ENCODE measurements at places on chromosomes 7 and 10.

GRCh38 chr10:98425511-98426352 lies 10.8 kb upstream of the PYROXD2 start:
- no peak for DNase-seq

DNA sequence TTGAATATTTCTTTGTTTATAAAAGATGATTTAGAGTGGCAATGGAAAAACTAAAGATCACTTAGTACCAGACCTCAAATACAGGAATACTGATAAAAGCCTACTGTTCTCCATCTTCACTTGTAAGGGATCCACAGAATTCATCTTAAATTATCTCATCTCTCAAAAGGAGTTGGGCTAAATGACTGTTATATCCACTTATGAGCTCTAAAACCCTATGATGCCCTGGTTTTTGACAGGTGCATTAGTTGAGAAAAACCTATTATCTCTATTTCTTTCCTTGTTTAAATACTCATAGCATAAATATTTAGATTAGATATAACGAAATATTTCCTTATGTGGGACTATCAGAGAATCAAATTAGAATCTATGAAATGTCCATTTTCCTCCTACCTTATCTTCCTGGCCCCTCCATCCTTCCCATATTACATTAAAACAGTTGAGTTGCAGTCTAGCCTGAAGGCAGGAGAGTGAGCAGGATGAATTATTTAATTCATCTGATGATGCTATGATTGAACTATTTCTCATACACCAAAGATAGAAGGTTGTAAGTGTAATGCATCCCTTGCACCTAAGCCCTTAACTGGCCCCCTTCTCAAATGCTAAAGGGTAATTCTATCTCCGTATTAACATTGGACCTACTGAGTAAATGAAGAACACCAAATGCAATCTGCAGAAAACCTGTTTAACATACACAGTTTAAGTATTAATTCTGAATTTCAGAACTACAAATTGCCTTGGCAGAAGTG lies 29.7 kb downstream of the PPP3CB start:
- no peak for DNase-seq

- DNase-seq = peak; percentile 74
Observed at GRCh38 chr7:100130608-100131453, 4.1 kb downstream of the MBLAC1 start.

GRCh38 chr10:90642650-90643049 lies 215.2 kb downstream of the HTR7 start:
- no peak for DNase-seq

- no peak for DNase-seq
Observed at GRCh38 chr7:93973134-93973533, 31.0 kb downstream of the BET1 start.

GRCh38 chr10:113382691-113383090 lies 170.2 kb upstream of the HABP2 start:
- no peak for DNase-seq

DNA sequence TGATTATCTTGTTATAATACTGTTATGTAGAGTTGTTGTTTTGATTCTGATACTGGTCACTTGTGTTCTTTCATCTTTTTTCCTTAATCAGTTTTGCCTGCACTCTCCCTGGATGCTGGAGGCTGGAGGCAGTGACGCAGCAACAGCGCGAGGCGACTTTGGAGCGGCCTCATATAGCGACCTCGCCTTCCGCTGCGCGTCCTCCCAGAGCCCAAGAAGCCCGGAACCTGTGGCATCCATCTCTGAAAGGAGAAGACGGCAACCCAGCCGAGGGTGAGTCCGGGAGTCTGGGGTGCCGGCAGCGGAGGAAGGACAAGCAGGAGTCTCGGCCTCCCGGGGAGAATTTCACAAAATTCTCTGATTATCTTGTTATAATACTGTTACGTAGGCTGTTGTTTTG lies 161.2 kb downstream of the ZNF33B start:
- DNase-seq = no peak

DNA sequence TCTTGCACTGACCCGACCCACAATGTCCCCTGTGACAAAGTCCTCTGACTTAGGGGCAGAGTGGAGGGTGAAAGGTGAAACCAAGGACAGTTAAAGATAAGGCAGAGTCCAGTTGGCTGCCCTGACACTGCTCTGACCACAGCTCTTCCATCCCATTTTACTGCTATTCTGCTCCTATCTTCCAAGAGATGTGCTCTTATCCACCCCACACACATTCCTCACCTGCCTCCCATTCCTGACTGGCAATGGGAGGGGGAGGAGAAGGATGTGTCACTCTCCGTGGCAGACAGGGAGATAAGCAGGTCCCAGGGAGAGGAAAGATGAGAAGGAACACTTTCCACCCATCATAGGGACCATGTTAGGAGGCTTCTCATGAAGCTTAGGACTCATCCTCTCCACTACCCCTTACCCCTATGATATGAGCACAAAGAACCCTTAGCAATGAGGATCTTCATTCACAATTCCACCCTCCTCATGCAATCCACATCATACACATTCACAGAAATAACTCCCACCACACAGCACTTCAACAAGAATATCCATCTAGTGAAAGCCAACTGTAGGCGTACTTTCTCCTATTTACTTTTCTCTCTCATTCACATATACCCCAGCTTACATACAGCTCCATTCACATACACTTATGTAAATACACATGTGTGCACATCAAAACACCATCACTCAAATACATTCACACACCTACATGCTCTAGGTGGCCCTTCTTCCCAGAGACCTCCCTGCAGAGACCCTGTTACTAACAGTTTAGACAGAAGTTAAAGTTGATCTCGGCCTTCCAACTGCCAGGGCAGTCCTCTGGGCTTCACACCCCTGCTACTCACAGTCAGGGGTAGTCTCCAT lies 6.6 kb downstream of the SYNPO2L start:
- DNase-seq = no peak

DNA sequence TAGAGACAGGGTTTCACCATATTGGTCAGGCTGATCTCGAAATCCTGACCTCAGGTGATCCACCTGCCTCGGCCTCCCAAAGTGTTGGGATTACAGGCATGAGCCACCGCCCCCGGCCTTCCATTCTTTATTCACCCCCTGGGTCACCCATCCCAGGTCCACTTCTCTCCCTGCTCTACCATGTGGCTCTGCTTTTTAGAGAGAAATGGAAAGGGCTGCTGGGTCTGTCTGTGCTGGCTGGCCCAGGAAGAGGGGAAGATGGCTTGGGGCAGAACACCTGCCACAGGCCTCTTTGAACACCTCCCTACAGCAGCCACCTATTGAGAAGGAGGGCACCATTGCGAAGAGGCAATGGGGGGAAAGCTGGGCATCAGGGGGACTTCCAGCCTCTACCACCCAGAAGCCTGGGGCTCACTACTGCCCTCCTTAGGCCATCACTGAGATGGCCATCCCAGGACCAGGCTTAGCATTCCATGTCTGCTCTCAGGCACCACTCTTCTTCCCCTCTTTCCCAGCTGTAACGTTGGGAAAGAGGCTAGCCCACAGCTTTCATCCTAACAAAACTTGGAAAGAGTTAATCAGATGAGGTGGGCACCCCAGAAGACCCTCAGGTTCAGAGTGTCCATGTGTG lies 256.3 kb downstream of the GRID1 start:
- no peak for DNase-seq

DNA sequence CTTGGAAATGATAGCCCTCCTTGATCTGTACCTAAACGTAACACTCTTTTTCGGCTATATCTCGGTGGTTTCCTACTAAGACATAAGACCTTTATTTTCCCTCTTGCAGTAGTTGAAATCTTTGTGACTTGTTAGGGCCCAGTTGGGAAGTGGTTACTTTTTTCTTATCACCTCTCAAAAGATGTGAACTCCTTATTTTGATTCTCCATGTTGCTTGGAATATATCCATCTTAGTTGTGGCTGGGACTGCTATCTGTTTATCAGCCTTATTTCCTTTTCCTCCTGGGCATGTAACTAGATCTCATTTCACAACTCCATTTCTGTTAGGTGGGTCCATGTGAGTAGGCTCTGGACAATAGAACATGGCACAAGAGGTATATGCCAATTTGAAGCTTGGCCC lies 4.1 kb upstream of the CPED1 start:
- DNase-seq = no peak

GRCh38 chr10:35892526-35892925 lies 250.4 kb upstream of the FZD8 start:
- DNase-seq = no peak

GRCh38 chr7:130982651-130983050 lies 248.6 kb upstream of the KLF14 start:
- no peak for DNase-seq

- DNase-seq = no peak
Observed at GRCh38 chr10:588246-589165, 101.0 kb downstream of the DIP2C start.

DNA sequence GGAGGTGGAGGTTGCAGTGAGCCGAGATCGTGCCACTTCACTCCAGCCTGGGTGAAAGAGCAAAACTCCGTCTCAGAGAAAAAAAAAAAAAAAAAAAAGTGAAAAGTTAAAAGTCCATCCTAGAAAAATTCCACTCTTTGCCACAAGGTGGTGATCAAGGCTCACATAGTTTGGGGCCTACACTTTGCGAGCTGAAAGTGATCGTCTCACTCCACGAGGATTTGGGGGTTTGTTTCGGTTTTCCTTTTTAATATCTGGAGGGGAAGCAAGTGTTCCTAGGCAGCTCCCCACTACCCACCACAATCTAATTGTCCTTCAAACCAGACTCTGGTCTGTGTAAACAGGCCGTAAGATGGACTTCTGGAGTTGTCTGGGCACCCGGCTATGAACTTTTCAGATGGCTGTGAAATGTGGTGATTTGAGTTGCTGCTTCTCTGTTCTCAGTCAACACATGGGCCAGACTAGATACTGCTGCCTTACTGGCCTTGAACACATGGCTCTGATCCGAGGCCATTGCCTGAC lies 27.1 kb downstream of the PRLHR start:
- no peak for DNase-seq

DNA sequence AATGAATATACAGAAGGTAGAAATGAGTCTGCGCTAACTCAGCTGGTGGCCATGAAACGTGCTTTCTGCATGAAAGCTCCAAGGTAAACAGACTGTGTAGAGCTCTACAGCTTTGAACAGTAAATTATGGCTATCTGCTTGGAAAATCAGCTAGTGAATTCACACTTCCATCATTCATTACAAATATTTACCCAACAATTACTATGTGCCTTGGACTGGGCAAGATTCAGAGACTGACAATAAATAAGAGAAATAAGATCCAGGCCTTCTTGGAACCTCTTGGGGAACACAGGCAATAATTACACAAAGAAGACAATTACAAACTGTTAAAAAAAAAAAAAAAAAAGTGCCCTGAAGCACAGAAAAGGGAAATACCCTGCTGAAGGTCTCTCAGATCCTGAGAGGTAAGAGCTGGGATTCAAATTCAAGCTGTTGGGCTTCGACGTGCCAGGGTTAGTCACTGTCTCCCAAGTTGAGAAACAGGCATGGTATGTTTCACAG lies 15.8 kb downstream of the TSPAN12 start:
- DNase-seq = no peak

GRCh38 chr10:133448120-133448519 lies 5.6 kb upstream of the SCART1 start:
- DNase-seq = no peak

DNA sequence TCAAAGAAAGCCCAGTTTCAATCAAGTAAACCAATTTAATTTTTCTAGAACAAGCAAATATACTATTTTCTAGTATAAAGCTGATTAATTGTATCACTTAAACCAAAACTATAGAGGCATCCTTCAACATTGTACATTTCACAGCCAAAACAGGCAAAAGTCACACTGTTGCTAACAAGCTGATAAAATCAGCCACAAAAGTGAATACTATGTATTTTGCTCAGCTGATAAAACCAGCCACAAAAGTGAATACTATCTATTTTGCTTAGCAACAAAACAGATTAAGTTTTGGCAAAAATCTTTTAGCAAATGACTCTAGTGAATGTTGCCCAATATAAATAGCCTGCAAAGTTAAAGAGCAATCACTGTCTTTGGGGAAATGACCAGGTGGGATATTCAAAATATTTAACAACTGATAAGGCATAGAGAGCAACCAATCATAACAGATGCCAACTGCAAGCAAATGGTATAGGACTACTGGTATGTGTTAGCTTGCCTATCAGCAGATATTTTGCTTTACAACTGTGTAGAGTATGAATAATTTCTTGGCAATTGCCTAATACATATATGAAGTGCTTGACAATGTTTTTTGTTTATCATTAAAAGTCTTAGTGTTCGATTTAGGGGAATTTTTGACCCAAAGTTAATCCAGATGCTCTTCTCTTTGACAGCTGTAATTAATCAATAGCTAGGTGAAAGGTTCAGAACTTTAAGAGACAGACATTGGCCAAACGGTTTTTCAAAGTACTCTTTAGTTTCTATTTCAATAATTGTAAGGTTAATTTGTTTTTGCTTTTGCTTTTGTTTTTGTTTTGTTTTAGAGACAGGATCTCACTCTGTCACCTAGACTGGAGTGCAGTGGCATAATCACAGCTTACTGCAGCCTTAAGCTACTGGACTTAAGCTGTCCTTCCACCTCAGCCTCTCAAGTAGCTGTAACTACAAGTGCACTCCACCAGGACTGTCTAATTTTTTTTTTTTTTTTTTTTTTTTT lies 44.4 kb upstream of the SP4 start:
- no peak for DNase-seq

GRCh38 chr10:64344211-64344610 lies 823.0 kb downstream of the REEP3 start:
- DNase-seq = no peak

All from activated T-helper 1 cell treated with anti-CD3 and anti-CD28 coated beads, Interleukin-2, amount 50 U/mL, for 16 hours (primary cell).